ENCODE measurements at places on chromosomes 3 and 15. TPM values are rescaled to one million over a fixed set of nuclear protein-coding genes. Genes with fewer than 3 reads are reported as not detected.
A peak's percentile ranks its signal among the peaks of the same experiment; 100 is the strongest.

Gene PRSS50
- not detected for total RNA-seq

Gene RBP2
- total RNA-seq = not detected

Gene ROPN1
- total RNA-seq = not detected

Gene DZIP3
- total RNA-seq = 18.5 TPM

DNA sequence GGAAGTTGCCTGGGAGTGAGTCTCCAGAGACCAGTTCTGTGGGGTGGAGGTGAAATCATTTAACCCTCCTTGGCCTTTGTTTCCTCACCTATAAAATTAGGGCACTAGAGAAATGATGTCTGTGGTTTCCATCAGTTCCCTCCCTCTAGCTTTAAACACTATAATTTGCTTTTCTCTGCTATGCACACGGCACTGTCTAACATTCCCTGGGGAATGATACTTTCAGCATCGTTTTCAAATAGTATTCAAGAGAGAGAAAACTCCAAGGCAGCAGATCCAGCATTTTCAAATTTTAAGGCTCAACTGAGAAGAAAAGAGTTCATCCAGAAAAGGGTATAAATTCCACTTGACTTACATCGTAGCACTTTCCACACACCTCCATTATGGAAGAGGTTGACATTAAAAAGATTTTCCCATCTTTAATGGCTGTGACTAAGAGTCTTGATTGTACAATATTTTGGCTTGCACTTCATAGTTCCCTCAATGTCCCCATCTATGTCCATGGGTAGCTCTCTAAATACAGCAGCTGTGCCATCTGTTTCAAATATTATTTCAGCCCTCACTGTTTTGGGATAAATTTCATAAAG is 137.7 kb upstream of the ZPLD1 start:
- peaks cover 2% of the 10 kb centered on the region for H3K4me1 ChIP-seq
- no peak overlapping the region for H3K27ac ChIP-seq
- no peak for DNase-seq
- no peaks in the 10 kb centered on the region for H3K36me3 ChIP-seq

DNA sequence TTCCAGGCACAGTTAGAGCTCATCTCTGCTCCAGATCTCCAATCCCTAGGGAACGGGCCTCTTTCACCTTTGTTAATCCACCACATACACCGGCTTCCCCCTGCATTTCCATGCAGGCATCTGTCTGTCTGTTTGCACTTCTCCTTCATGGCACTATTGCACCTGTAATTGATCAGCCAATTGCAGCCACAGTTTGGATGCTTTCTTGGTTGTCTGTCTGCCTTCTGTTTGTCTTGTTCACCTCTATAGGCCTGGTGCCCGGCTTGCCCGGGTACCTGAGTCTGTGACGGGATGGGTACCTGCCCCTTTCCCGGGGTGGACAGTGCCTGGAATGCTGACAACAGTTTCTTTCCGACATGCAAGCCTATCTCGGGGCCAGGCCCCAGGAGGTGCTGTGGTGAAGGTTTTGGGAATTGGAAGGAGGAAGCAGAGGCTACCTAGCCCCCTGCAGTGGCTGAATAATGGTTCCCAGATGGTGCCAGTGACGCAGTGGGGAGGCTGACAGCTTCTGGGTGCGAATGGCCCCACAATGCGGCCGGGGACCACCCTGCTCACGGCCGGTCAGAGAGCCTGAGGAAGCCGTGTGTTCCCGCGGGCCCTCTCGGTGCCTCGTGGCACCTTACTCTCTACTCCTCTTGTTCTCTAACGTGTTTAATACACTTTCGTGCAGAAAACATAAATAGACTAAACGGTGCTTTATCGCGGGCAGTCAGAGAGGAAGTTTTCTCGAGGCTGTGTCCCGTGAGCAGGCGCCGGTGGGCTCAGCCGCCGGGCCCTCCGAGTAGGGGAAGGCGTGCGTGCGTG is 31.3 kb upstream of the RAB6B start:
- no peak for DNase-seq
- no peaks in the 10 kb centered on the region for H3K36me3 ChIP-seq
- H3K27ac ChIP-seq = no peak overlapping the region
- peak overlapping the region; percentile 40 for H3K4me3 ChIP-seq
- peaks cover 4% of the 10 kb centered on the region for H3K27me3 ChIP-seq
- H3K4me1 ChIP-seq = peaks cover 6% of the 10 kb centered on the region

GRCh38 chr3:193865339-193865738 is 270.6 kb upstream of the HES1 start:
- peaks cover 5% of the 10 kb centered on the region for H3K4me1 ChIP-seq
- H3K27ac ChIP-seq = no peak overlapping the region
- H3K36me3 ChIP-seq = no peaks in the 10 kb centered on the region
- DNase-seq = no peak

DNA sequence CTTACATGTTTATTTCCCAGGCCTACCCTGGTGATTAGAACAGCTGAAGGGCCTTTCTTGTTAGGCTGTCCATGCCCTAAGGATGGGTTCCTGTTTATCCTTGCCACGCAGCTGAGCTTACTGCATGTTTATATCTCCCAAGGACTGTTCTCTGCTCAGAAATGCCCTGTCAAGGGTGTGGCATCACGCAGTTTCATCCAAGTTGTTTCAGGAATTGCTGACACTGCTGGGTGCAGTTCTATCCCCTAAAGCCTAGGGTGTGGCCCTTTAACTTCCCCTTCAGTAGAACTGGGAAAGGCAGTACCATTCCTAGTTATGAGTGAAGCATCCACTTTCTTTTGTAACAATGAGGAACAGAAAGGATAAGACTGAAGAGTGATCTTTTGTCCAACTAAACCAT is 5.0 kb downstream of the ELL3 start:
- peaks cover 58% of the 10 kb centered on the region for H3K36me3 ChIP-seq
- H3K27ac ChIP-seq = peak overlapping the region; percentile 50
- no peak for DNase-seq
- H3K4me1 ChIP-seq = peaks cover 11% of the 10 kb centered on the region

Data from activated CD8-positive, alpha-beta T cell treated with anti-CD3 and anti-CD28 coated beads for 36 hours (primary cell).